Cerebellar nuclear complex (tissue), 1 donor: ENCODE measurements at places on chromosomes 7 and 10.

DNA sequence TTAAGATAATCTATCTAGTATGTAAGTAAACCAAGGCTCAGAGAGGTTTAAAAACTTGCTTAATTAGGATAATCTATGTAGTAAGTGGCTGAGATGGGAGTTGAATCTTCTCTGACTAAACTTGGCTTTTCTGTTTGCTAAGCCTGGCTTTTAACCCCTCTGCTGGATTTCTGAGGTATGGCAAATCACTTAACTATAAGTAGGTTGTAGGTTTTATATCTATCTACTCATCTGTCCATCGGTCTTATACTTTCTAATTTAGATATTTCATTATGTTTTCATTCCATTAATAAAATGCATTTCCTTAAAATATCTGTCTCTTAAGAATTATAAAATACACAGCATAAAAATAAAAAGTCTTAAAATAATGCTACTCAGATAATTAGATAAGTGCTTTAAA lies 59.4 kb downstream of the ST7 start:
- DNase-seq, result no peak

DNA sequence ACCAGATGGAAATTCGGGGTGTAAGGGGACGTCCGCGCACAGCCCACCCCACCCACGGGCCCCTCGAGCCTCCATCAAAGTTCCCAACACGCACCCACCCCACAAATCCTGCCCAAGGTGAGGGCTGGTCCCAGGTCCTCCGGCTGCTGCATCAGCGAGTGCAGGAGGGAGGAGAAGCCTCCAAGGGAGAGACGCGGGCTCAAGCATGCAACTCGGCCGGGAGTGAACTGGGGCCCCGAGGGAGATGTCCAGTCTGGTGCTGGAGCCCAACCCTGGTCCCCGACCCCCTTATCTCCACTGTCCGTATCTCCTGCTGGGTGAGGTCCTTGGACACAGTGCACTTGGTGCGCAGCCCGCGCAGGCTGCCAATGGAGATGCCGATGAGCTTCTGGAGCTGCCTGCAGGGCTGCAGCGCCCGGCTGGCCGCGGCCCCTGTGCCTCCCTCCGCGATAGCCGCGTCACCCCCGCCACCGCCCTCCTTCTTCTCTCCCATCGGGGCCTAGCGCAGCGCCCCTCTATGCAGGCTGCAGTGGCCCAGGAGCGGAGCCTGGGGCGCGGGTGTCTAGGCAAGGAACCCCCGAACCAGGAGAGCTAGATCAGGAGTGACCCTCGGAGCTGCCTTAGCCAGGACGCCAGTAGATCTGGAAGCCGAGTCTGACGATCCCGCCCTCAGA lies 489.2 kb downstream of the ZNF33B start:
- DNase-seq, result no peak

- DNase-seq, result no peak
Observed at GRCh38 chr10:59354434-59354833, 7.9 kb downstream of the FAM13C start.

GRCh38 chr7:41588341-41588740 lies 114.5 kb downstream of the INHBA start:
- DNase-seq, result no peak

DNA sequence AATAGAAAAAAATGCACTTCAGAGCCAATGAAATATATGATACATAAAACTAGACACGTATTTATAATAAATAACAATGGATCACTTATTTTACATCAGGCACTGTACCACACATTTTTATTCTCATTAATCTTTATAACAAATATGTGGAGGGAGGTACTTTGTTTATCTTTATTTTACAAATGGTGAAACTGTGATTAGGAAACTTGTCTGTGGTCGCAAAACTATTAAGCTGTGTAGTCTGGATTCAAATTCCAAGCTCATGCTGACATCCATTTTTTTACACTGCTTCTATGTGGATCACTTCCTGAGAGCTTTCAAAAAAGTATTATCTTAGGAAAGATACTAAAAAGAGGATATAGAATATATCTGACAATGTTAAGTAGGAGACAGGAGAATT lies 978.6 kb downstream of the SORCS1 start:
- no peak for DNase-seq

- DNase-seq, result no peak
Observed at GRCh38 chr7:156545979-156546378, 94.6 kb upstream of the RNF32 start.

DNA sequence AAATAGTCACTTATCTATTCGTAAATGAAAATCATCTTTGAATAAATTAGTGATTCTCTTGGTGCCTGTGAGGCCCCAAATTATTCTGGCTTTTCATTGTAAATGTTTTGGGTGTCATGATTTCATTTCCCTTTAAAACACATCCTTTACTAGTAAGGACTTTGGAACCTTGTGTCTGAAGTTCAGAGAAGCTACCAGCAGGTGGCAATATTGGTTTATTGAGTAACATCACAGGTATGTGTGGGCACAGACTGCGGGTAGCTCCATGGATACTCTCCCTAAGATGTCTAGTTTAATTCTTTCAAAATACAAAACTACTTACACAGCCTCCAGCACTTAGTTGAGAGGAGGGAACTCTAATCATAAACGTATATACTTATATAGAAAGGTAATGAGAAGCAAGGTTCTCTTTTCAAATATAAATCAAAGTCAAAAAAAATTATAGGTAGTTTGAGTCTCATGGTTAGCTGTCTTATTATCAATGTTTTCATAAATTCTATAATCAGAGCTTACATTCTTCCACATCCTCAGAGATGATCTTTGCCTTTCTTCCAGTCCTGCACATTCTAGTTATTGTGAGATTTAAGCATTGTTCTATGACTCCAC lies 449.6 kb downstream of the GRM8 start:
- DNase-seq, result no peak

DNA sequence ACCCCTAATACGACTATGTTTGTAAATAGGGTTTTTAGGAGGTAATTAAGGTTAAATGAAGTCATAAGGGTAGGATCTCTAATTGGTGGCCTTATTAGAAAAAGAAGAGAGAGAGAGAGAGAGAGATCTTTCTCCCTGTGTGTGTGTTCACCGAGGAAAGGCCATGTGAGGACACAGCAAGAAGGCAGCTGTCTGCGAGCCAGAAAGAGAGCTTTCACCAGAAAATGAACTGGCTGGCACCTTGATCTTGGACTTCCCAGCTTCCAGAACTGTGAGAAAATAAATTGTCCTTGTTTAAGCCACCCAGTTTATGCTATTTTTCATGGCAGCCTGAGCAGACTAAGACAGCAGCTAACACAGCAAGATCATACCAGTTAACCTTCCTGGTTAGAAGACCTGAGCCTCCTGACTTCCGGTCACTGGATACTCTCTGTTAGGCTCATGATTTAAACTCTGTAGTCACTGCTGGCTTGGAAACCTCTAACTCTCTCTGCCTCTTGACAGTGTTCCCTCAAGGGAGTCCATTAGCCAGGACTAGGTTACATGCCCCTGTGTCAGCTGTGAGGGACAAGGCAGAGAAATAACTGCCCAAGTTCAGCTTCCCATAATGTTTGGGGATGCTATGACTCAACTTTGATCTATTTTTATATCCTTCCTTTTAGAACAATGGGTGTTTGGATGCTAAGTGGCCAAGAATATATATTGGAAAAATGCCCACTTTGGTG lies 102.3 kb downstream of the DYNC1I1 start:
- peak; percentile 27 for DNase-seq

DNA sequence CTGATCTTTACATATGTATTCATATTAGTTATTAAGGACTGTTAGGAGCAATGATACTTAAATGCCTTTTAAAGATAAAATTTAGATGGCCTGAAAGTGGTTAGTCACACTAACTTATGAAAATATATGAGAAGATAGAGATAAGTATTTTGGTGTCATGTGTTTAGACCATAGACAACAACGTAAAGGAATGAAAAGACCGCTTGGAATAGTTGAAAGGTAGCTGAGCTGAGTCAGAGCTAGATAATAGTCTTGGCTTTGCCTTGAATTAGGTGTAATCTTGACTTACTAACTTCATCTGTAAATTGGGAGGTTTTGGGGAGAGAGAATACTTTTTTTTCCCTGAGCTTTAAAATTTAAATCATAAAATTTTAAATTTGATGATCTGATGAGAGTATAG lies 127.0 kb downstream of the LYZL1 start:
- no peak for DNase-seq

- DNase-seq, result no peak
Observed at GRCh38 chr7:42338231-42338915, 101.4 kb upstream of the GLI3 start.

DNA sequence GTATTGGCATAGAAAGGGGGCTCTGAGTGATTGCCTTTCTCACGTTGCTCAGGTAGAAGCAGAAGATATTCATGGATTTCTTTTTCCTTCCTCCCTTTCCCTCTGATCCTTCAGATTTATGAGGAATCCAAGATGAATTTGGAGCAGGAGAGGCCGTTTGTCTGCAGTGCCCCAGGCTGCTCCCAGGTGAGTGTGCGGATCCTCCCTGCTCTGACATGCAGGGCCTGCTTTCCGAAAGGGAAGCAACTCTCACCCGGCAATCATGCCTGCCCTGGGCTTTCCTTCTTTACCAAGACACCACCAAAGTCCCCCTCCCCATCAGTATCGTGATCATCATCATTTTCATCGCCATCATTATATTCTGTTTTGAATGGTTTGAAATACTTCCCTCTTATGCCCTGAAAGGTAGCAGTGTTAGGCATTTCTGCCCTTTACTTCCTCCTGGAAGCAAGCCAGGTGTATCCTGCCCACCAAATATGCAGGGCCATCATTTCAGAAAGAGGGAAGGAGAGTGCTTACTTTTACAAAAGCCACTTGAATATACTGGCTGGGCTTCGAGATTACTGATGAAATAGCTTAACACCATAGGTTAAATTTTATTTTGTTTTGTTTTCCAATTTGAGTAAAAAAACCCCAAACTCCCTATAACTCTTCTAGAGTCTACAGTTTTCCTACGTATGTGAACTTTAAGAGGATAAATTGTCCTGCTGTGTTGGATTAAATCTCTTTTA lies 75.9 kb downstream of the CREB5 start:
- no peak for DNase-seq

- DNase-seq, result no peak
Observed at GRCh38 chr10:90920986-90921666, at the start of gene ANKRD1. ANKRD1 (minus strand) TSS chr10:90921087; CDS start chr10:90921027, 60 bp downstream.

GRCh38 chr10:70433581-70434280 lies 7.8 kb downstream of the NODAL start:
- no peak for DNase-seq

GRCh38 chr10:73773152-73773879 lies 8.5 kb upstream of the CHCHD1 start:
- DNase-seq, result no peak

GRCh38 chr10:43888586-43888985 lies 239.9 kb upstream of the ZNF32 start:
- DNase-seq, result no peak

- no peak for DNase-seq
Observed at GRCh38 chr10:25839683-25840082, 94.3 kb upstream of the MYO3A start.

- no peak for DNase-seq
Observed at GRCh38 chr7:45646207-45646821, 72.1 kb downstream of the ADCY1 start.

GRCh38 chr7:95330961-95331337 lies 6.6 kb upstream of the PON1 start:
- DNase-seq, result no peak

GRCh38 chr7:157898802-157899505 lies 562.1 kb downstream of the DNAJB6 start:
- DNase-seq, result no peak

GRCh38 chr7:112500619-112501018 lies 19.8 kb downstream of the LSMEM1 start:
- no peak for DNase-seq

- DNase-seq, result no peak
Observed at GRCh38 chr7:101108330-101108857, 18.5 kb upstream of the SERPINE1 start.

GRCh38 chr10:44863344-44864047 lies 47.6 kb upstream of the TMEM72 start:
- no peak for DNase-seq

DNA sequence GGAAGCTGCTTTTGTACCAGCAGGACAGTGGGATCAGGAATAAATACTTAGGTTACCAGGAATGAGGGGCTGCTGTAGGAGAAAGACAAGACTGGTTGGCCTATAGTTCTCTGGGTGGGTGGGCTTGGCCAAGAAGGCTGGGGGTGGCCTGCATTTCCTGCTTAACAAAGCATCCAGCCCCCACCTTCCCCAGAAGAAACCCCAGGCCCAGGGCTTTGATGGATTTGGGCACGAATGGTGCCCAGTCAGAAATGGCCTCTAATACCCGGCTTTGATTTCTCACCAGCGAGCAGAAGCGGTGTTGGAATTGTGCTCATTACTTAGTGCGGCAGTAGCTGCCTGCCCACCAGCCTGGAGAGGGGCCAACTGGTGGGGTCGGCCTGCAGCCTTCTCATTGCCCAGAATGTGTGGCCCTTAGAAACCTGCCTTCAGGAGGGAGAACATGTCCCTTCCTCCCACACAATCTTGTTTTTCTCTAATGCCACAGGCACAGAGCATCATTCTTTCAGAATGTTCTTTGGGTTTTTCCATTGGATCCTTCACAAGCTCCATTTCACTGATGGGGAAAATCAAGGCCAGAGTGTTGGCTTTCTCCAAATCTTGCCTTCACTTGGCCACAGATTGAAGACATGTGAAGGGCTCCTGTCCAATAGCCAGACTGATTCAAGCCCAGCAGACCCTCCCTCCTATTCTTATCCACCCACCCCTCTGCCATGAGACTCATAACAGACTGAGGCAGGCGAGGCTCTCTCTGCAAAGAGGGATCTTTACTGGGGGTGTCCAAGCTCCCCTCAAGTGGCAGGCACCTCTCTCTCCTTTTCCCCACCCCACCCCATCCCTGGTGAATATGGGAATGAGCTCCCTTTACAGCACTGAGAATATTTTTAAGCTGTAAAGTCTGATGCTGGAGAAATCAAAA lies 2.5 kb downstream of the UNC5B start:
- DNase-seq, result no peak

DNA sequence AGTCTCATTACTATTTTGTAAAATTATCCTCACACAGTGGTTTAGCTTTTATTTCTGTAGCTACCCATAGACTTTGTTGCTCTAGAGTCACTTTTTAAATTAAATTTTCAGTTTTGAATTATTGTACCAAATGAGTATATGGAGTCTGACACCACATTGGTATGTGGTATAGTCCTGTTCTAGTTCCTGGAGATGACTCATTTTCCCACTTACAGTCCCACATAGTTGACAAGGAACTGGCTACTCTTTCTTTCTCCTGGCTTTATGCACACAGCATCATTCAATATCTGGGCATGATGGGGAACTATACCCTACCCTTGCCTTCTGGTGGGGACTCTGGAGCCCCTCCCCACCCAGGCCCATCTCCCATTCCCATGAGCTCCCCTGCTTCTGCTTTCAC lies 92.6 kb upstream of the RAB11FIP2 start:
- no peak for DNase-seq

- no peak for DNase-seq
Observed at GRCh38 chr7:137990251-137990941, 11.5 kb downstream of the CREB3L2 start.

DNA sequence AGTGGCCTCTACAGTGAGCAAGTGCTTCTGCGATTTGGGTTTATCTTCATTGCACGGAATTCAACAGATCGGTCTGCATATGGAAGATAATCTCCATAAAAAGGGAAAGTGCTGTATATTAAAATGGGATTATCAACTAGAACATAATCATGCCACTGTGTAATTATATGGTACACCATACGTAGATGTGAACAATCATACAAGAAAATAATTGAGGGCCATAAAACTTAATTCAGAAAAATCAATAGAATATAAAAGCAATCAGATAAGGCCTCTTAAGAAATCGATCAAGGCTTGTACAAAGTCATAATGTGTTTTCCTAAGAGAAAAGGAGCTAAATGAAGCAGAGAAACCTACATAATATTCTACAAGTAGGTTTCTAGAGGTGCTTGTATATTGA lies 157.5 kb upstream of the MGMT start:
- DNase-seq, result no peak
